ENCODE measurements at places on chromosomes 2 and 18.

DNA sequence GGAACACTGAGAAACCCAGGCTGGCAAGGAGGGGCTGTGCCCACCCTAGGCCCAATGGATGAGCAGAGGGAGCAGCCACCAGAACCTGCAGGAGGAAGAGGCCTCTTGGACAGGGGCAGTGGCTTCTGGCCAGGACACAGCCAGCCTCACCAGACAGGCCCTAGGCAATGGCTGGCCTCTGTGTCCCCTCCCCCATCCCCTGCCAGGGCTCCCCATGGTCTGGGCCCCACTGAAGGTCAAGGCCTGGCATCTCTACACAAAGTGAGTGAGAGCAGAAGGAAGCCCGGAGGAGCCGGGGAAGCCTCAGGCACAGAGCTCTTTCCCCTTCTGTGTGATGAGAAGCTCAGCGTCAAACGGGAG, 6.3 kb downstream of the PRLH start:
- DNase-seq = no peak

DNA sequence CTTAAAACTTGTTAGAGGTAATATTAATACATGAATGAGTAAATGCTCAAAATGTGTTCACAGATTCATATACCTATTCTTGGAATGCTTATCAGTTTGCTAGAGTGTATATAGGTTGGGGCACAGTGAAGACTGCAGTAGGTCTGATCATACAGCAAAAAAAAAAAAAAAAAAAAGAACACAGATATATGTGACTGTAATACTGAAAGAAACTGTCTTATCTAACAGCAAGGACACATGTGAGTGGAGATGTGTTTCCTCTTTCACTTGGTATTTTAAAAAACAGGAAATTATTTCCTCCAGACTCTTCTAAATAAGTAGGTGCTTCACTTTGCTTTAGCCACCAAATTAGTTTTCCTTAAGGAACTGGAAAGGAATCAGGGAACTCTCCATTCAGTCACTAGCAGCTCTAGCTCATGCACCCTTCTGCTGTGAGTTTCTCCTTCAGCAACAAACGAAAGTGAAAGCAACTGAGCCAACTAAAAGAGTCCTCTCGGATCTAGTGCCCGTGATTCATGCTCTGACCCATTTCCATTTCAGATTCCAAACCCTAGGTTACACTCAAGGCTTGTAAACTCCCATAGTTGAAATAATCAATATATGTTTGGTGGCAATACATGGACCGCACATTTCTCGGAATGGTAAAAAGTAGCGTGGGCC, 98.5 kb downstream of the DSEL start:
- DNase-seq = peak; percentile 7

- DNase-seq = no peak
Observed at GRCh38 chr2:199946836-199947235, 8.5 kb downstream of the TYW5 start.

DNA sequence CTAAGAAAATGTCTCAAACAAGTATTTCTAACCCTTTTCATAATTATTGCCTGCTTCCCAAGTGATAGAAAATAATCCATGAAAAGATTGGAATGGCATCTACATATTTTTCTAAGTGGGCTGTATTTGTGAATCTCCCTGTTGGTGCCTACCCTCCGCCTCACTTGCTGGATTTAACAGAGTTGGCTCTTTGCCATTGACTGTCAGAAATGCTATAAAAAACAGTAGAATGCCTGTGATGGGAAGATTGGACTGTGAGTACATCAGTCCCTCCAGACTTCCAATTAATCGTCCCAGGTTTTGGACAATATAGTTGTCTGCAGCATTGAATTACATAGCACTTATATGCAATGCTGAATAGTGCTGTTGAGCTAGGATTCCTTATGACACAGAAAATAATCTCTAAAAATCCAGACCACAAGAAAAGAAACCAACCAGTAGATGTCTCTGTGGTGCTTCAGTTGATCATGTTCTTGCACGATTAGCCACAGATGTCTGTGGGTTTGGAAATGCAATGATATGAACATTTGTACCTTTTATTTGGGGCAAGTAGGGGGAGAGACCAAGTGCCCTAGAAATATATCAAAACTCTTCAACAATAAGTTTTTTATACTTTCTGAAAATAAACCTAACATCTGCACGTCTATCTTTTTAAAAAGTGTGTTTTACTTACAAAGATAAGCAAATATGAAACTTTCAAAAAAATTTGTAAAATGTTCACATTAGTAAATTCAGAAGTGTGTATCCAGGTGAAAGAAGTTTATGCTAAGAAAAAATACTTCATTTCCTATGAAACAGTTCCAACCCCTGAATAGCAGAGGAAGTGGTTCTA, 88.5 kb downstream of the DYNAP start:
- no peak for DNase-seq

- peak; percentile 52 for DNase-seq
Observed at GRCh38 chr2:68767031-68767961, 32.7 kb downstream of the ARHGAP25 start.

DNA sequence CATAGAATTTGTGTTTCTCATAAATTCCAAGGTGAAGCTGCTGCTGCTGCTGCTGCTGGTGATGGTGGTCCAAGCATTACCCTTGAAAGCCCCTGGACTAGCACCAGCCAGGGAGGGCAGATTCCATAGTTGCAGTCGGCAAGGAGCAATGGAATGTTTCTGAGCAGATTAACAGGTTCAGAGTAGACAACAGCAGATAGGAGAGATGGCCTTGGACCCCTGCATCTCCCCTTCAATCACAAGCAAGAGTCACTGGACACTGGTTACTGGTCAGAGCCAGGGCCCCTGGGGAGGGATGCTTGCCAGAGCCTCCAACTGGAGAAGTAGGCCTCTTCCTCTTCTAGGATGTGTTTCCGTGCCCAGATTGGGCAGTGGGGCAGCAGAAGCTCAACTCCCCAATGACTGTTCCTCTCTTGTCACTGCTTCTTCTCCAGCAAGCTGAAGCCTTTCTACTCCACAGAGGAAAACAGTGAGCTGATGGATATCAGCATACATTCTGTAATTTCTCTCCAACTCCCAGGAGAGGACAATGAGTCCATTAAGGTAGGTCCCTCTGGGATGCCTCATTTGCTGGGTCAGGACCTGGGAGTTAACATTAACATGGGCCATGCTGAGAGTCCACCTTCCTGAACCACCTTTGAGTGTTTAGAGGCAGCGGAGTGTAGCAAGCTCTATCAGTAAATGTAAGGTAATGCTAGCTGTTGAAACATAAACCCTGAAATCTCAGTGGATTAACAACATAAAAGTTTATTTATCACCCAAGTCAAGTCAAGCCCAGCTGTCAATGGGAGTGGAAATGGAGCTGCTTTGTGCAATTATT, 35.3 kb downstream of the MROH2A start:
- no peak for DNase-seq

DNA sequence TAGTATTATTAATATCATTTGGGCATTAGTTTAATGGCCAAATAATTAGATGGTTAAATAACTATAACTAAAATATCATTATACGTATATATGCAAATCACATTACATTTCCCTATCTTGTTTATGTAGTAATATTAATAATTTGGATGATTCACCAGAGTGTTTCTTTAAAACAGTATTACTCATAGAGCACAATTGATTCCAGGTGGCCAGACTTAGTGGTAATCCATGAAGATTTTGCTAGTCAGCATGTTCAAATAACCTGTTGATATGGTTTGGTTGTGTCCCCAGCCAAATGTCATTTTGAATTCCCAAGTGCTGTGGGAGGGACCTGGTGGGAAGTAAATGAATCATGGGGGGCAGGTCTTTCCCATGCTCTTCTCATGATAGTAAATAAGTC, 782.3 kb downstream of the LRP1B start:
- DNase-seq = no peak

DNA sequence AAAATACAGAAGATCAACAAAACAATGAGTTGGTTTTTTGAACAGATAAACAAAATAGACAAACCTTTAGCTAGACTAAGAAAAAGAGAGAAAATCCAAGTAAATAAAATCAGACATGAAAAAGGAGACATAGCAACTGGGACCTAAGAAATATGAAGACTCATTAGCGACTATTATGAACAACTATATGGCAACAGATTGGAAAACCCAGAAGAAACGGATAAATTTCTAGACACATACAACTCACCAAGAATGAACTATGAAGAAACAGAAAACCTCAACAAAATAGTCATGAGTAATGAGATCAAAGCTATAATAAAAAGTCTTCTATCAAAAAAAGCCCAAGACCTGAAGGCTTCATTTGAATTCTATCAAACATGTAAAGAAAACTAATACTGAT, 59.3 kb downstream of the EPB41L3 start:
- DNase-seq = no peak

- no peak for DNase-seq
Observed at GRCh38 chr18:32438173-32438572, 32.5 kb downstream of the GAREM1 start.

GRCh38 chr2:102041351-102041750, 49.6 kb downstream of the IL1R2 start:
- DNase-seq = no peak

DNA sequence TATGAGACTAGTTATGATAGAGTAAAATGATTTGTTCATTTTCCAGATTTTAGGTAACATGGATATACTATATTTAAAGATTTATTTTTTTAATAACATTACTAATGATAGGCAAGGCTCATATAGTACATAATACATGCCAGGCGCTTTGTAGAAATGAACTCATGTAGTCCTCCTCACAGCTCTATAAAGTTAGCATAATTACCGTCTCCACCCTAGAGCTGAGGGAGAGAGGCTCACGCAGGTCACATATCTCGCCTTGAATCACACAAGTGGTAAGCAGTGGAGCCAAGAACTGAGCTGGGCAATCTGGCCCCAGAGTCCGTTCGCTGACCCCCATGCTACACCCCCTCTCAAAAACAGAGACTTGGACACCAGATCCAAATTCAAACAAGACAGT, 222.5 kb downstream of the FAM210A start:
- no peak for DNase-seq

- DNase-seq = no peak
Observed at GRCh38 chr2:238796223-238796885, 51.5 kb upstream of the TWIST2 start.

DNA sequence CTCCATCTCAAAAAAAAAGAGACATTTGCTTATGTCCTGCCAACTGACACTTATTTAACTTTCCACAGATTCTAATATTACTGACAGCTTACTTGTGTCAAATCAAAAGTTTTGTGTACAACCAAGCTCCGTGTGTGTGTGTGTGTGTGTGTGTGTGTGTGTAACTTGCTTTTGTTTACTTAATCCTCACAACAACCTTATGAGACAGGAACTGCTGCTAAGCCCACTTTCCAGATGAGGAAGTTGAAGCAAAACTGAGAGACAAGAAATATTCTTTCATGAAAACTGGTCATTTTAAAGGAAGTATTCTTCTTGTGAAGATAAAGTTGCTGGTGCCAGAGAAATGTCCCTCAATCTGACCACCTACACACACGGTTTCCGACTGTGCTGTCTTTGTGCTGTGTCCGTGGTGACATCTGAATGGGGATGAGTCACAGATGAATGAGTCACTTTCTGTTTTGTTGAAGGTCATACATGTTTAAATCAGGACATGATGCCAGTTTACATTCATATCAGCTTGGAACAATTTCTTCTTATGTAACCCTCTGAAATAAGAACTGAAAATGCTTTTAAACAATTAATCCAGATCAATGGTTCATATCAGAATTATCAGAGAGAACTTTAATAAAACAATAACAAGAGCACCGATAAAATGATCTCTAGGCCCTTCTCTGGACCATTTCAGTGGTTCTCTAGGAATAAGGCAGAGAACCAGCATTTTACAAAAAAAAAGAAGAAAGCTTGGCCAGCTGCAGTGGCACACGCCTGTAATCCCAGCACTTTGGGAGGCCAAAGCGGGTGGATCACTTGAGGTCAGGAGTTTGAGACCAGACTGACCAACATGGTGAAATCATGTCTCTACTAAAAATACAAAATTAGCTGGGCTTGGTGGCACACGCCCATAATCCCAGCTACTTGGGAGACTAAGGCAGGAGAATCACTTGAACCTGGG, 95.5 kb downstream of the THNSL2 start:
- DNase-seq = peak; percentile 17

- no peak for DNase-seq
Observed at GRCh38 chr18:61471541-61471940, 138.3 kb downstream of the CDH20 start.

- DNase-seq = peak; percentile 73
Observed at GRCh38 chr18:3129053-3129864, 90.5 kb downstream of the MYOM1 start.

DNA sequence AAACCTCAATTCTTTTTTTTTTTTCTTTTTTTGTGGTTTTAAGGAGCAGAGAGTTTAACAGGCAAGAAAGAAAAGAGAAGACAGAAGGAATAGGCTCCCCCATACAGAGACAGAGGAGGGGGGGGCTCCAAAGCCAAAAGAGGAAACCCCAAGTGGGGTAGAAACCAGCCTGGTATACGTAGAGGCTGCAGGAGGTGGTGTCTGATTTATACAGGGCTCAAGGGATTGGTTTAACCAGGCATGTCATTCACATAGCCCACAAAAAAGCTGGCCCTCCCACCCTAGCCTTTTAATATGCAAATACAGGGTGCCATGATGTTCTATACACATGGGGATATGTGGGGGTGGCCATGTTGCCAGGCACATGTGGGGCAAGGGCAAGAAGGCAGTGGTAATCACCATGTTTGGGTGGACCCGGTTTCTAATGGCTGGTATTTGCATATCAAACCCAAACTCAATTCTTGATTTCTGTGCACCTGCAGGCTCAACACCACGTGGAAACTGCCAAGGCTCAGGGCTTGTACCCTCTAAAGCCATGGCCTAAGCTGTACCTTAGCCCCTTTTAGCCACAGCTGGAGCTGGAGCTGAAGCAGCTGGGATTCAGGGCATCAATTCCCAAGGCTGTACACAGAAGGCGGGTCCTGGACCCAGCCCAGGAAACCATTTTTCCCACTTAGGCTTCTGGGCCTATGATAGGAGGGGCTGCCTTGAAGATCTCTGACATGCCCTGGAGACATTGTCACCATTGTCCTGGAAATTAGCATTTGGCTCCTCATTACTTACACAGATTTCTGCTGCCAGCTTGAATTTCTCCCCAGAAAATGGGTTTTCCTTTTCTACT, 170.3 kb downstream of the MAIP1 start:
- DNase-seq = no peak

- no peak for DNase-seq
Observed at GRCh38 chr18:39305766-39306165, 1740.2 kb upstream of the CELF4 start.

DNA sequence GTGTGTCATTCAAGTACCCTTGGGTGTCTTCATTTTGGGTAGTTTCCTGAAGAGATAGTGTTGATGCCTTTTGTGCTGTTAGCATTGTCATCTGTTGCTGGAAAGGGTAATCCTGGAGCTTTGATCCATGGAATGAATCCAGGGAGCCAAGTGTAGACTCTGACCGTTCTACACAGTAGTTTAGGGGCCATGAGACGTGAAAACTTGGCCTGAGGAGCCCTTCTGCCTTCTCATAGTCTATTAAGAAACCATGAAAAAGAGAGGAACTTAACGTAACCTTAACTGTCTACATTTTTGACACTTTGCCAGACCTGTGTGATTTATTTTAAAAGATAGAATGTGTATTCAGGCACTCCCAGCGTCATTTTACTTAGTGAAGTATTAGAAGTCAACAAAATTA, 194.0 kb downstream of the BABAM2 start:
- DNase-seq = no peak

Data from activated naive CD8-positive, alpha-beta T cell treated with anti-CD3 and anti-CD28 coated beads for 36 hours (primary cell).